ENCODE measurements at places on chromosomes 5 and 9. TPM values are rescaled to one million over a fixed set of nuclear protein-coding genes. Genes with fewer than 3 reads are reported as not detected.

Gene PRR16
- not detected for total RNA-seq

Gene SGCD
- total RNA-seq = 0.38 TPM

Gene ENTPD2
- total RNA-seq = under 0.01 TPM

Gene PPP2CA
- total RNA-seq = 88.9 TPM
